ENCODE measurements at places on chromosomes 12 and 14.

DNA sequence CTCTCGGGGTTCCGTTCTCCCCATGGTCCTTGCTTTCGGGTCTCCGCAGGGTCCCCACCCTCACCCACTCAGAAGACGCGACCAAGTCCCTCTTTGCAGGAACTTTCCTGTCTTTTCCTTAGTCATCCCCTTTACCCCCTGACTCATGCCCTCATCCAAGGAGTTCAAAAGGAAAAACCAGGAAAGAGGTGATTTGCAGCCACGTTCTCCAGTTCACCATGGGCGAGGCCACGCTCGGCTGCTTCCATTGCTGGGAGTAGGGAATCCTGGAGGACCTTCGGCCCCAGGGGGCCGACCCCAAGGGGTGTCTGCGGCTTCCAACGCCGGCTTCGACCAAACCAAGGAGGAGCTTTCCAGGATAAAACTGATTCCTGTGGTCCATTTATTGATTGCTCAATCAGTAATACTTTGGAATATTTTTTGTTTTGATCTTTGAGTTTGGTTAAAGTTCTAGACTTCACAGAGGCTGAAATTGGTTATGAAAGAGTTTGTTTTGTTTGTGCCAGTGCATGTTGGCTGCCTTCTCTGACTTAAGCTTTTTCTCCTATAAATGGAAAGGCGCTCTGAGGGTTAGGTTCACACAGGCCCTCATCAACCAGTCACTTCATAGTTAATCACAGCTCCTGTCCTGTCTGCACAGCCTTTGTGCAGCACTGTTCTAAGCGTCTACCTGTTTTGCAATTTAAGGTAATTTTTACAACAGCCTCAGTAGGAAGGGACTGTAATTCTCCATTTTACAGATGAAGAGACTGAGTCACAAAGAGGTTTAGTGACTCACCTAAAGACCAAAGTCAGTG is 827 bp downstream of the ALDH2 start:
- DNase-seq: no peak

DNA sequence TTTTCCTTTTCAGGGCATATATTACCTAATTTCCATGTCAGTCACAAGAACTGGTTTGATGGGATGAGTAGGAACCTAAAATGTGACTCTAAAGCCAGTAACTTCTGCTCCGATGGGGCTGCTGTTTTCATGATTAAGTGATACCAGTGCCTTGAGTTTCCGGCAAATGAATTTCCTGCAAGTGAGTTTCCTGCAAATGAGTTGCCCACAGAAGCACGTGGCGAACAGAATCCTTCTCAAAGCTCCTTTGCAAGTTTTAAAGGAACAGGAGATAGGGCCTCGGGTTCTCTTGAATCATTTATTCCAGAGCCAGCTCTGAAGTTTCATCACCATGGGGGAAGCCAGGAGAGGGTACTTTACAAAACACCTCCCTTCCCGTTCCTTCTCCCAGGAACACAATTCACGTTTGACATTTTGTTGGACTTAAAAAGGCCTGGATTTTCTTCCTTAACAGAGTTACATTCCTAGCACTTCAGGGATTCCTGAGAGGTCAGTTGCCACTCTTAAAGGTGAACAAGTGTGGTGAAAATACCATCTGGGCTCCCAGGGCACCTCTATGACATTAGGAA is 2.2 kb upstream of the PPTC7 start:
- DNase-seq: no peak

DNA sequence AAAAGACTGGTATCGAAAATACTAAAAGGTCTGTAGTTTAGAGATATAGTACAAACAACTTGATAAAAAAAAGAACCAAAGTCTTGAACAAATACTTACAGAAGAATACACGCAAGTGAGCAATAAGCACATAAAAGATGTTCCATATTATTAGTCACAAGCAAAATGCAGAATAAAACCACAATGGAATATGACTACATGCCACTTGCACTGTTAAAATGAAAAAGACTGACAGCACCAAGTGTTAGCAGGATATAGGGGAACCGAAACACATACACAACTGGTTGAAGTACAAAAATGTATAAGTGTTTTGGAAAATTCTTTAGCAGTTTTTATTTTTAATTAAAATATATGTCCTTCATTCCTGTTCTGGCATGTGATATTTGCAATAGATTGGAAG is 3.6 kb downstream of the CLEC2A start:
- no peak for DNase-seq

DNA sequence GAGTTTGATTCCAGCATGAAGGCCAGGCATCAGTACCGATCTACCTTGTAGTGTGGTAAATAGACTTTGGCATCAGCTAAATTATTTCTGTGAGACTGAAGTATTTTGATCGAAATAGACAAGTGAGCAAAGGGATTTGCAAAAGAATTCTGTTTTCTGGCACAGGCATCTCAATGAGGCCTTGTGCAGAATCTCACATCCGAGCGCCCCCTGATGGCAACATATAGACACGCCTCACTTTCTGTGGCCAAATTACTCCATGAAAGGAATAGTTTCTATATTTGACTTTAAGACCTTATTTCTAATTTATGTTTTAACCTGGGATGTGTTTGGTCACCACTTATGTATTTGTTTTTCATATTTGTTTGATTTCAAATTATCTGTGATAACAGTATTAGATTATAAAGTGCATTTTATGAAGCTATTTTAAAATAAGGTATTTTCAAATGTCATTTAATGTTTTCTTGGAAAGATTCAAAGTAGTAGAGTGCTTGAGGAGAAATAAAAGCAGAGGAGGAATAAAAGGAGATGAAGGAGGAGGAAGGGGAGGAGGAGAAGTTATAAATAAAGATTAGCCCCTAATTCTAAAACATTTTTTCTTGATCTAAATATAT is 731.9 kb downstream of the NRXN3 start:
- DNase-seq: no peak

GRCh38 chr12:121596526-121596925 is 15.7 kb upstream of the KDM2B start:
- no peak for DNase-seq

DNA sequence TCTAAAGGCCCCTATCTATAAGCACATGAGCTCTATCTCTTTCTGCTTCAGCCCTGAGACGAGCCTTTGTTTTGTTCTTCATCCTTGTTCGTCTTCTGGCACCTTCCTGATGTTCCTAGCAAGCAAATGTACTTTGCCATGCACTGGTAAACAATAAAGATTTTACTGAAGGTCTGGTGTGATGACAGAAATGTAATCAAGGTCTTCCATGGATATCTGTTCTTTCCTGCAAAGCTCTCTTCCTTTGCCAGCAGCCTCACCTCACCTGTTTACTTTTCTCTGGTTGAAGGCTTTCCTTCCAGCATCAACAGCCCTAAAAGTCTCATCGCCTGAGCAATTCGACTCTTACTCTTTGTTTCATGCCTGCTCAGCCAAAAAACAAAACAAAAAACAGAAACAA is 330.3 kb downstream of the PCNX1 start:
- no peak for DNase-seq

DNA sequence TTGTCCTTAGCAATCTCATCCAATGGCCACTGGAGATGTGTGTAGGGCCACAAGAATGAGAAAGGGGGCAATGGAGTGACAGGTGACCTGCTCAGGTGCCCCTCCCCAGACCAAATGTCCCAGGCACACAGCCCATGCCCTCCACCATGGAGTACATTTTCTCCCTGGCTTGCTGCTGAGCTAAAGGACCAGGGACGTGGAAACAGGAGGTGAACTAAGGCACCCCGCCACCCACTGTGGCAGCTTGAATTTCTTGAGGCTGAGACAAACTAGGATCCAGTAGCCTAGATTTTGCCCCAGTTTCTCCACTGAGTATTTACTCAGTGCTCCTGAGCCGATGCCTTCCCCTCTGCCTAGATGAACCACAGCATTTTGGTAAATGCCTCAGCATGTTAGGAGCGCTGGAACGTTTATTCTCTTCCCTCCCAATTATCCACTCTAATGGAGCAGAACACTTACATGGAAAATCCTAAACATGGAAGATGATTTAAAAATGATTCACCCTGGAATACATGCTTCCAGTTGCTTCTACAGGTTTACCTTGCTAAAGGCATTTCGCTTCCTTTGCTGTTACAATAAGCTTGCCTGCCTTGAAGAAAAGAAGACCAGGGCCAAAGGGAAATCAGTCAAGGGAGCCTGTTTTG is 198.0 kb downstream of the ZFP36L1 start:
- DNase-seq: no peak

DNA sequence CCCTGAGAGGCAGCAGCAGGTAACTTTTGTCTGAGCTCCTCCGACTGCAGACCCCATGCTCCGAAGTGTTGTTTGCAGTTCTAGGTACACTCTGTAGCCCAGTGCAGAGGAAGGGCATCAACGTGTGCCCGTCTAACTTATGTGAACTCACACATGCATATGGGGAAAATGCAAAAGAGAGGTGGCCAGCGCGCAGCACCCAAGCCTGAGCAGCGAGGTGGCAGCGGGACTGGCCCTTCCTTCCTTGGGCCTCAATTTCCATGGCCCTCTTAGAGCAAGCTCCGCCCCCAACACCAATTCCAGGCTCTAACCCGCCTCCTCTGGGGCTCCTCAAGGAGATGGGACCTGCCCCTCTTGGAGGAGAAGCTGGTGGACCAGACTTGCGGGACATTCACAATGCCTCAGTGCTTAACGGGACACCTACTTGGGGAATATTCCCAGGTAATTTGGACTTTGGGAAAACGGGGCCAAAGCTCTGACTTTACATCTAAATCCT is 27.7 kb downstream of the GPR68 start:
- no peak for DNase-seq

DNA sequence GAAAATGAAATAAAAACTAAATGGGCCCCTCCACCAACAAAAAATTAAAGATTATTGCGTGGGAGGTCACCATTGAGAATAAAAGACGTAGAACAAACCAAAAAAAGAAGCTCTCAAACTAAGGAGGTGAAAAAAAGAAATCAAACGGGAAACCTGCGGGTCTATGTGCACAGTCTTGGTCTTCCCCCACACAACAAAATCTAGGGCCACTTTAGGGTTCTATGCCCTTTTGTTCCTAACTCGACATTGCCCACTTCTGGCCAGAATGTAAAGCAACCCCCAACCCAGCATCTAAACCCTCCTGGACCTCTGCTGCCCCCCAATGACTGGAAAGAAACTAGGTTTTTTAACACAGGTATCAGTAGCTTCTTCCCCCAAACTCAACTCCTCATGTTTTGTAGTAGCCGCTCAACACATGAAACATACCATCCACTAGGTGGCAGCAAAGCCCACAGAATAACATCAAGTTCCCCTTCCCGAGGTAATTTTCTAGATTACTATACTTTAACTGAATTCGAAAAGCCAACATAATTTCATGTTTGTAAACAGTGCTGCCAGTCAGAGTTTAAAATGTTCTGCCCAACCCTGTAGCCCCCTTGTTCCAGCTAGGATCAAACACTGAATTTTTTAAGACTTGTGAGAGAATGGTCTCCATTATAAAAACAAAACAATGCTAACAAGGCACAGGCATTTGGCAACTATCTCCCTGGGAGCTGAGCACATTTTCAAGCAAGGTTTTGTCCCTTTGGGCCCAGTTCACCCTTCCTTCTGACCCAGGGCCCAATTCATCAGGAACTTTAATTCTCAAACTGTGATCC is 18.7 kb downstream of the DAD1 start:
- DNase-seq: peak; percentile 59

GRCh38 chr12:38785381-38785780 is 120.0 kb downstream of the CPNE8 start:
- DNase-seq: no peak

- DNase-seq: no peak
Measured at GRCh38 chr12:88985011-88985410, 367.3 kb downstream of the DUSP6 start.

DNA sequence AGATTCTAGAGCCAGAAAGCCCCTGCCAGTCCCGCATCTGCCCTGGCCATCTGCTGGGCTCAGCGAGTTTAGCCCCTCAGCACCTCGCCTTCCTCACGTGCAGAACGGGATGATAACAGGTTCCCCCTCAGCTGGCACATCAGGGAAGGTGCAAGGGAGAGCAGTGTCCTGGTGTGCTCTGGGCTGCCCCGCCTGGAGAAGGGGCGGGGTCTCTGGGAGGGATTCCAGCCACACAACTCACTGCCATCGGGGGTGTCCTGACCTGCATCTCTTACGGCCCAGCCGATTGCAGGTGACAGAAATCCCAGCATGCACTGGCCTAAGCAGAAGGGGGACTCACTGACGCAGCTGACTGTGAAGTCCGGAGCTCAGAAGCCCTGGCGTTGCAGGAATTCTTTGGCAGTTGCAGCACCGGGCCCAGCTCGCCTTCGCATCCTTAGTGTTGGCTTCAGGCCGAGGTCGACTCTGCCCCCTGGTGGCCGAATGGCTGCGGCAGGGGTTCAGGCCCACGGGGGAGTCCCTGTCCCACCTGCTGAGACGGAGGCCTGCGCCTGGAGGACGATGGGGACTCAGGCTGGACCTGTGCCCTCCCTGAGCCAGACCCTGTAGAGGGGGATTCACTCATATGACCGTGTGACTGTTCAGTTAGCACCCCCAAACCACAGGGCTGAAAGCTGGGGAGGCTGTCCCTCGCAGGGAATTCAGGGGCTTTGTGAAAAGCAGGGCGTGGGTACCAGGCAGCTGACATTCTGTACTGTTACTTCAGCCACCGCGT is 178.6 kb downstream of the ADGRD1 start:
- peak; percentile 54 for DNase-seq

DNA sequence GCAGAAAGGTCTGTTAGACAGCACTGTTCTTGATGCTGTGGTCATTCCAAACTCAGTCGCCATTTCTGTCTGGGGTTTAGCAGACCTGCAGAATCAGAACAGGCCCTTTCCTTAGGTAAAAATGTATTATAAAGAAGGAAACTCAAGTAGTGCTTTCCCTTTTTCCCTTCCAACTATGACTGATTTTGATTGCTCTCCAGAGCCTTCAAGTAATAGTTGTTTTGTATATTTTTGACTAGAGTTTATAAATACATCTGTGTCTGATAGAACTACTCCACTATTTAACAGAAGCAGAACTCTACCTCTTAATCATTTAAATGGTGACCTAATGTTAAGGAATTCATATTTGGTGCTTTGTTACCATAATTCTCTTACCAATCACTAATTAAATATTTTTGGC is 74.0 kb downstream of the WNK1 start:
- no peak for DNase-seq

DNA sequence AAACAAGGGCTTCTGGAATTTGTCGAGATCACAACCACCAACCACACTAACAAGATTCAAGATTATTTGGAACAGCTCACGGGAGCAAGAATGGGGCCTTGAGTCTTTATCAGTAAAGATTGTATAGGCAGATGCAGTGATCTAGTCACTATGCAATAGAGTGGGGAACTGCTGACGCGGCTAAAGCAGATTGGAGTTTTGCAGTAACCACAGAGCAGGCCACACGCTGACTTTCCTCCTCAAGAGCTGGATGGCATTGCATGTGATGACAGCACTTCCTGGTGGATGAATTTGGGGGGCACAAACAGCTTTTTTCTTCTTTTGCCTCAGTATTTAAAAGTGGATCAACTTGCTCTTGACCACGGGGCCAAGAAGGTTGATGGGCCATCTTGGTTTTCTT is 46.0 kb downstream of the KCNK13 start:
- no peak for DNase-seq

DNA sequence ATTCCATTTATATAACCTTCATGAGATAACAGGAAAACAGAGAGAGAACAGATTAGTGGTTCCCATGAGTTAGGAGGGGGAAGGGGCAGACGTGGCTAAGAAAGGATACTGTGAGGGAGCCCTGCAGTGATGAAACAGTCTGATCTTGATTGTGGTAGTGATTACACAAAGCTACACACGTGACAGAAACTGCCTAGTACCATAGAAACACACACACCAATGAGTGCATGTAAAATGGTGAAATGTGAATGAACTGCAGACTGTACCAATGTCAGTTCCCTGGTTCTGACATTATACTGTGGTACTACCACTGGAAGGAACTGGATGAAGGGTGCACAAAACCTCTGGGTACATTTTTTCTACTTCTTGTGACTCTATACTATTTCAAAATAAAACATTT is 36.9 kb downstream of the NRDE2 start:
- DNase-seq: no peak

GRCh38 chr12:121413917-121414316 is 14.0 kb downstream of the RNF34 start:
- DNase-seq: no peak

Measured in activated naive CD4-positive, alpha-beta T cell (primary cell).